ENCODE measurements at places on chromosomes 4 and X. TPM values are rescaled to one million over a fixed set of nuclear protein-coding genes. Genes with fewer than 3 reads are reported as not detected.

- H3K4me3 ChIP-seq = no peak overlapping the region
- H3K36me3 ChIP-seq = no peaks in the 10 kb centered on the region
- H3K27ac ChIP-seq = no peak overlapping the region
- H3K4me1 ChIP-seq = no peaks in the 10 kb centered on the region
- DNase-seq = no peak
- H3K27me3 ChIP-seq = no peaks in the 10 kb centered on the region
These were observed 475.7 kb upstream of the PABPC4L start for GRCh38 chr4:134677209-134677814.

- peak overlapping the region; percentile 45 for H3K4me3 ChIP-seq
- DNase-seq = no peak
- peaks cover 21% of the 10 kb centered on the region for H3K4me1 ChIP-seq
These were observed 10.4 kb downstream of the RELL1 start for GRCh38 chr4:37675587-37676290.

DNA sequence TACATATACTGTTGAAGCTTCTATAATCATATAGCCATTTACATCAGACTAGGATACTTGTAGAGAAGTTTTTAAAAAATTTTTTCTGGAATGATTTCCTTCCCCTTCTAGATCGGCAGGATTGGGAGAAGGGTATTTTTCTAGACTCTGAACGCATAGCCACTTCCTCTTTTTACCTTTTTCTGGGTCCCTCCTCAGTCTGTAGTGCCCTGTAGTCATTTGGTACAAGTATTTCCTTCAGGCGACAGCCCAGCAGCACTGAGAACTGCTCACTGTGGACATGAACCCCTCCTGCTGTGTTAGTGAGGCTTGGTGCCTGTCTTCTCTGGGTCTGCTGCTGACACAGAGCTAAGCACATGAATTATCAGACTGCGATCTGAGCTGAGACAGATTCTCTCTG lies 255.4 kb downstream of the ARHGAP10 start:
- DNase-seq = no peak
- H3K4me1 ChIP-seq = no peaks in the 10 kb centered on the region
- H3K36me3 ChIP-seq = peaks cover 12% of the 10 kb centered on the region
- H3K4me3 ChIP-seq = no peak overlapping the region

GRCh38 chr4:176794151-176794550 lies 1.4 kb upstream of the VEGFC start:
- no peaks in the 10 kb centered on the region for H3K27me3 ChIP-seq
- peak overlapping the region; percentile 85 for H3K4me3 ChIP-seq
- H3K4me1 ChIP-seq = peaks cover 31% of the 10 kb centered on the region
- peak overlapping the region; percentile 29 for H3K27ac ChIP-seq

The RTL5 gene
- not detected for total RNA-seq

DNA sequence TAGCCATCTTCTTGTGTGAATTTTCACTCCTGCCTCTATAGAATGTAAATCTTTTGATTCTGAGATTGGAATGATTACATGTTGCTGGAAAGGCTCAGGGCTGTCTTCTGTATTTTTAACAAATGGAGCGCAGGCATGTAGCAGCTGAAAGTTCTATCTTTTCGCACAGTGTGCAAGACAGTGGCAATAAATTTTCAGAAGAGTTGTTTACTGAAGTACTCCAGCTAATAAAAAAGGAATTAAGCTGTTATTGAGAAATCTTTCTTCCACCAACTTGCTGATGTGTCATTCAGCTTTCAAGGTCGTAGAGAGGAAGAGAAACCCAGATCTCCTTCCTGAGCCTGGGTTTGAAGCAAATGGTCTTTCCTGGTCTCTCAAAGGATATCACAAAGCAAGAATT lies 122.0 kb upstream of the PUDP start:
- no peaks in the 10 kb centered on the region for H3K27me3 ChIP-seq
- peaks cover 8% of the 10 kb centered on the region for H3K4me1 ChIP-seq
- no peak overlapping the region for H3K27ac ChIP-seq
- no peak overlapping the region for H3K4me3 ChIP-seq

DNA sequence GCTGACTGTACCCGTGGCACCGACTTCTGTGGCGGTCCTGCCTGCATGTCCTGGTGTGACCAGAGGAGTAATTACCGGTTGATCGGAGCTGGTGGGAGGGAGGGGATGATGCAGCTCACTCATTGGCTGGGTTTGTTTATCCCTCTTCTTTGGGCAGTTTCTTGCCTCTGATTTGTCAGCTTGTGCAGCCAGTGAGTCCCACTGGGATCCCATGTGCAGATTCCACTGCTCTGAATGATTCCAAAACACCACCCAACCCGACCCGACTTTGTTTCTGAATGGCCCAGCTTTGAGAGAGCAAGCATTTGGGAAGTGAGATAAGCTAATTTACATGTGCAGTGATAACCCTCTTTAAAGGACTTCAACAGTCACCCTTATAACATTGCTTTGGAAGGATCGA lies 13.8 kb downstream of the FHDC1 start:
- H3K27ac ChIP-seq = no peak overlapping the region
- no peak overlapping the region for H3K4me3 ChIP-seq
- no peaks in the 10 kb centered on the region for H3K4me1 ChIP-seq

The GLRA2 gene
- not detected for total RNA-seq

All from MCF 10A (cell line).